ENCODE measurements at places on chromosomes 3 and 15. TPM values are rescaled to one million over a fixed set of nuclear protein-coding genes. Genes with fewer than 3 reads are reported as not detected.

Gene C3orf20
- total RNA-seq, result 0.26 TPM

Gene ADAMTSL3
- total RNA-seq, result not detected

Gene KLHL40
- total RNA-seq, result not detected

Gene HESX1
- 0.32 TPM for total RNA-seq

Gene SLC2A2
- not detected for total RNA-seq

Gene TM6SF1
- total RNA-seq, result 4.5 TPM

Gene THRB
- total RNA-seq, result not detected
